ENCODE measurements at places on chromosomes 7 and 10.

DNA sequence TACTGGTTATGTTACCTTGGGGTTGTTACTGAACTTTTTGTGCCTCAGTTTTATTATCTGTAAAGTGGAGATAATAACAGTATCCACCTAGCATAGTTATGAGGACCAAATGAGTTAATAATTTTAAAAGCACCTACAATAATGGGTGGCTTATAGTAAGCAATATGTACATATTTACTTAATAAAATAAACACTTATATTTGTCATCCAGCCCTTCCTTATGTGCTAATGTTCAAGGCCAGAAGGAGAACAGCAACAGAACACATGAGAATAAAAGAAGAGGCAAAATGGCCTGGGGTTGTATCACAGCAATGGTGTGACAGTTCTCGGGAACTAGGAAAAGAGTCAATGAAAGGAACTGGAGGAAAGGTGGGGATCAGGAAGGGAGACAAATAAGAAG is 255.4 kb upstream of the LRGUK start:
- no peak for DNase-seq

- DNase-seq = no peak
Observed at GRCh38 chr7:122520971-122521555, 177.9 kb downstream of the RNF133 start.

DNA sequence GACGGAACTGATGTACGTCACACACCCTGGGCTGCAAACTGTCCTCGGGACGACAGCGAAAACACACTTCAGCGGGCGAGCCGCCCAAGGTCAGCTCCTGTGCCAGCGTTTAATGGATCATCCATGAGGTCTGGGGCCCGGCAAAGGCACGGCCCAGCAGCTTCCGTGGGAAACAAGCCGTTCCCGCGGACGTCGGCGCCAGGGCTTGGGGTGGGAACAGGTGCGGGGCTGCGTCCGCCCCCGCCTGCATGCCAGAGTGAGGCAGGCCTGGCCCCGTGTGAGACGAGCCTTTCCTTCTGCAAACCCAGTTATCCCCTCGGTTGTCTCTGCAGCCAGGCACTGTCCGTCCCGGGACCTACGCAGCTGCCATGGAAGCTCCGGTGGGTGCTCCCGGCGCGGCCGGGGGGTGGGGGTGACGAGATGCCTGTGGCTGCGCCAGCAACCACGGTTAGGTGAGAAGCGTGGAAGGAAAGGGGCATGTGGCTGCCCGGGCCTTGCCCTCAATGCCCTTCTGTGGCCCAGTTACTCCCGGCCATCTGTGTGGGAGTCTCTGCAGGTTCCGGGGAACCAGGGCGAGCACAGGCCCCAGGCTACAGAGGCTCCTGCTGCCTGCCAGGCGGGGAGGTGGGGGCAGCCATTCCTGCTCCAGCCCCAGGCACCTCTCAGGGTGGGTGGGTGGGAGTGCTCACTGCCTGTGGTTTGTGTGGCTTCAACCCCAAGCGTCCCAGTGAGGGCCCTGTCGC is 42.2 kb upstream of the PDGFA start:
- DNase-seq = no peak

DNA sequence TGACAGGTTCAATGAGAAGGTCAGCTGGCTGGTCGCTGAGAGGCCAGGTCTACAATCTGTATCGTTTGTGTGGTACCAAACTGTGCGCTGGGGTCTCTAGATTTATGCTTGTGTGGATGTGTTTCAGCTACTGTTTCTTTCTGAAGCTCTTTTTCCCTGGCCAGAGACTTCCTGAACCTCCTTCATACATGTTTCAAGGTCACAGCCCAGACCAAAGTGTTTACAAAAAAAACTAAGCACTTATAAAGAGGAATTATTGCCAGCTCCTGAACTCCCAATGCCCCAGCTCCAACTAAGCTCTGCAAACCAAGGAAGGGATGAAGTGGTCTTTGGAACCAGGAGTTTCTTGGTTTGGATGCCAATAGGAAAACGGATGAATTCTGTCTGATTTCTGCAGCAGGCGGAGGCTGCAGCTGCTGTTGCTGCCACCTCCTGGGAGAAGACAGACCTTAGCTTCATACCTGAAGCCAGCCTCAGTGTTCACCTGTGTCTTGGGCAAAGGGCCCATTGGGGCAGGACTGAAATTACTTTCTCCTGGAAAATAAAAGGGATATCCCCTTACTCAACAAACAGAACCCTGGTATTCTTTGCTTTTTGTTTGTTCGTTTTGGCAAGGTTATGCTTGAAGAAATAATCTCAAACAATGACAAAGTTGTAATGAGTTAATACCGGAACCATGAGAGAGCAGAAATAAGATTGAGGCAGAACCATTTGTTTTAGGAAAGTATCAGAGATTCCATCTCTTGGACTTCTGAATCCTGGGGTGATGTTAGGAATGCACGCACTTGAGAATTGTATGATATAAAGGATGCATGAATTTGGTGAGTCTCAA is 24.6 kb upstream of the MKLN1 start:
- no peak for DNase-seq

GRCh38 chr7:49091519-49091918 is 167.2 kb downstream of the CDC14C start:
- no peak for DNase-seq

DNA sequence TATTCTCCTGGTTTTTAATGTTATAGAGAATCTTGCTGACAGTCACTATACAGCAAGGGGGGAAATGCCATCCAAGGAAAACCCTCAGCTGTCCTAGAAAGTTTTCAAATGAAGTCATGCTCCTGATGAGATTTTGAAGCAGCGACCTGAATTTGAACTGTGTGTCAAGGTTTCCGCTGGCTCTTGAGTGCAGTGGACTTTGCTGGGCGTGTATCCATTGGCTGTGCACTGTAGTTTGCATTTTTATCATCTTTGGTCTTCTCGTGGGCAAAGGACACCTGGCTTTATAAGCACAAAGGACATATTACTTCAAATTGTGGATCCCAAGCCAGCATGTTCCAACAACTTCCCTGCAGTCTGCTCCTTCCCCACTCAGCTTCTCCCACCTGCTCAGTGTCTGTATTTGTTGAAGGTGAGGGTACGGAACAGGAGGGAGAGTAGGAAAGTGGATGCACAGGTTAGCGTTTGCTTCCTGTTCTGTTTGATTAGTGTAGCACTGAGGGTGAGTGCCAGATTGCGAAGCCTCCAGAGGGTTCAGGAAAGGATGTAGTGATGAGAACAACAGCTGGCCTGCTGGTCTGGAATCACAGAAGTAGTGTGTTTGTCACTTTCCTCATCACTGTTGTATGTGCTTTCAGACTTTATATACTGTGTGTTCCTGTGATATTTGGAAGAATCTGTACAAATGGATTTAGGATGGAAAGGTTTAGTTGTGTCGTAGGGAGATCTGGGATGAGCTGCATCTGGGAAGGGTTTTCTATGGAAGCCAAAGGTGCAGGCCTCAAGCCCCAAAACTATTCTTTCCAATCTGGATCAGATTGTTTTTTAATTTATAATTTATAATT is 204.8 kb downstream of the BMPER start:
- DNase-seq = no peak

GRCh38 chr10:77636967-77637531 is 559 bp downstream of the KCNMA1 start:
- no peak for DNase-seq
